ENCODE measurements at places on chromosomes 5 and 9.

DNA sequence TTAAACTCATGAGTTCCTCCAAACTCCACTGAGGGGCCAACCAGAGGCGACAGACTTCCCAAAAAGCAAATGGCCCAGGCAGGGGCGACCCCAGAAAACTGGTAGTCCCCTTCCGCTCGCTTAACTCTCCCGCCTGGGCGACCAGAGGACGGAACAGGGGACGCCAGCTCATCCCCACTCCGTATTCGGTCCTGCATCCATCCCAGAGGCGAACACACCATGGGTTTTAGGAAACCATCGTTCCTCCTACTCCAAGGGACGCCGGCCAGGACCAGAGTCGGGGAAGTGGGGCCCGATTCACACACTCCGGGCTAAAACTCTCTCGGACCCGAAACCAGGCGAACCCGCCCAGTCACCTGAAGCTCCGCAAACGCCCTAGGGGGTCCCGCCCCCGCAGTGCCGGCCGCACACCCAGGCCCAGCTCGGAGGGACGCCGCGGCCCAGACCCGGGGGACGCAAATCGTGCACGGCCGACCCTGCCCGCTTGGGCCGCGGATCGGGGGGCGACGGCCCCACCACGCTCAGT lies 478 bp downstream of the TEX10 start:
- DNase-seq, result peak; percentile 76

- no peak for DNase-seq
These were observed 31.5 kb upstream of the LVRN start for GRCh38 chr5:115930630-115931337.

GRCh38 chr5:158170060-158170459 lies 311.1 kb upstream of the CLINT1 start:
- no peak for DNase-seq

DNA sequence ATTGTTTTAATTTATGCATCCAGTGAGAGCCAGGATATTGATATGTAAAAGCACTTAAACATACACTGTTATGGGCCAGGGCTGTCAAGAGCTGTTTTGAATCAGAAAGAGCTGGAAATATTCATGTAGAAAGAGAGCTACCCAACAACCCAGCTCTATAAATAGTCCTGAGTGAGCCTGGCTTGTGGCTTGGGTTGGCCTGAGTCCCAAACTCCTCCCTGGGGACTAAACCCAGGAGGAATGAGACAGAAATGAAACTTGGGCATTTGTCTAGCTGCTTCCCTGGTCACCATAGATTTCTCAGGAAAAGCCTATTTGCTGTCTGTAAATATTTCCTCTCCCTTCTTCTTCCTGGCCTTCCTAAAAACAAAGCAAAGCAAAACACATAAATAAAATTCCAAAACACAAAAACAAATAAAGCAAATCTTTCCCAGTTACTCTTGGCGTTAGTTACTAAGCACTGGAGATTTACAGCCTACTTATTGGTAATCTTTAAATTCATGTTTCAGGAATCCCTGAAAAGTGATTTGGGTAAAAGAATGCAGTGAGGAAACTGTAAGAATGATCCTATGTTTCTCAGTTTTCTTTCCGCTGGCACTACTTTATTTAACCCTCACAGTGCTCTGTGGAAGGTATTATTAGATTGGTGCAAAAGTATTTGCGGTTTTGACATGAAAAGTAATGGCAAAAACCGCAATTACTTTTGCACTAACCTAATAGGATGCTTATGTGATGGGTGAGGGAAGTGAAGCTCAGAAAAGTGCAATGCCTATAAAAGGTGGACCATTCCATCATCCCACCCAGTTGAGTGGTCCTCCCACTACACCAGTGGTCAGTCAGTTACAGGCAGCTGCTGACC lies 111.8 kb downstream of the CARTPT start:
- DNase-seq, result no peak

GRCh38 chr9:130866474-130866965 lies 30.1 kb downstream of the QRFP start:
- DNase-seq, result peak; percentile 95

GRCh38 chr5:28896949-28897348 lies 1858.6 kb upstream of the CDH9 start:
- no peak for DNase-seq

DNA sequence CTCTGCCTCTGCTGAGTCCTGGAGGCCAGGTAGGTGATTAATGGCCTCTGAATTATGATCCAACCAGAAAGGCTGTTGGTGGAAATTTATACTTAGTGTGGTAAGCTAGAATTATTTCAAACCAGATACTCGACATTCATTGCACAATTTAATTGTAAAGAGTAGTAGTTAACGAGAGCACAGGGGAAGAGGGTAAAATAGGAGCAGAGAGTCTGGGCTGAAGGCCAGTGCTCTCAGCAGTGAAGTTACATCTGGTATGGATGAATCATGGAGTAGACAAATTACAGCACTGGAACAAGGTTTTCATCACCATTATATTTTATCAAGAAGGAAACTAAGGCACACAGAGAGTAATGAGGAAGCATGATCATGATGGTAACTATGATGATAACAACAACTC lies 92.5 kb downstream of the TLR4 start:
- DNase-seq, result no peak

GRCh38 chr9:108019821-108020220 lies 530.3 kb upstream of the KLF4 start:
- no peak for DNase-seq

- DNase-seq, result no peak
These were observed at the start of gene HAVCR1 for GRCh38 chr5:157059093-157059539. TSS of gene HAVCR1 (minus strand) at chr5:157059116. CDS start at chr5:157057943, 1,173 bp downstream.

- peak; percentile 72 for DNase-seq
These were observed 69.3 kb downstream of the SHB start for GRCh38 chr9:37999588-38000189.

DNA sequence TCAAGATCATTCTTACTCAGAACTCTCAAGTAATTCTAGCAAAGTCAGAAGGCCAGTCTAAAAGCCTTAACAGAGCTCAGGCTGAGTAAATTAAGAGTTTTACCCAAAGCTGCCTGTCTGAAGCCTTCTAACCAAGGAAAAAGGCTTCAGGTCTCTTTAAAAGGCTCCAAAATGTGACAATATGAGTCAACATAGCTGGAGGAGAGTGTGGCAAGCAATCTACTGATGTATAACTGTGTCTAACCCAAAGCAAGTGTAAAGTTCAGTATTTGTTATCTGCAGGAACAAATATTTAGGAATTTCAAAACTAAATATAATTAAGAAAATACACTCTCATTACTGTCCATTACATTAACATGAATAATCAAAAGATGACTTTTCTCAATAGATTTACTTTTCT lies 11.0 kb downstream of the ZBTB5 start:
- DNase-seq, result no peak

GRCh38 chr5:115372146-115372545 lies 75.7 kb upstream of the CCDC112 start:
- DNase-seq, result no peak

DNA sequence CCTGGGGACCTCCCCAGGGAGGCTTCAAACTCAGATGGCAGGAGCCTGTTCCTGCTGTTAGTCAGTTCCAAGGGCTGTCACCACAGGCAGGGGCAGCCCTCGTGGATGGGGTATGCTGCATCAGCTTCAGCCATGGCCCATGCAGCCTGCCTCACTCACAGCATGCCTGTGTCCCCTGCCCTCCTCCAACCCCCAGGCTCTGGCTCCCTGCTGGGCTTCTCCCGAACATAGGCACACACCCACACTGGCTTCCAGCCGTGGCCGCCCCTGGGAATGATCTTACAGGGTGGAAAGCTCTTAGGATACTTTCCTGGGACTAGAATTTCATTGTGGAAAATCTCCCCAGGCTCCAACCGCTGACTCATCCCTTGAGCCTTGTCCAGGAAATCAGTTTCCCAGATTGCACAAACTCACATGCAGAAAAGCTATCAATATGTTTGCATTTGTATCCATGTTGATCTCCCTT lies 163.8 kb downstream of the SEC61B start:
- peak; percentile 85 for DNase-seq

DNA sequence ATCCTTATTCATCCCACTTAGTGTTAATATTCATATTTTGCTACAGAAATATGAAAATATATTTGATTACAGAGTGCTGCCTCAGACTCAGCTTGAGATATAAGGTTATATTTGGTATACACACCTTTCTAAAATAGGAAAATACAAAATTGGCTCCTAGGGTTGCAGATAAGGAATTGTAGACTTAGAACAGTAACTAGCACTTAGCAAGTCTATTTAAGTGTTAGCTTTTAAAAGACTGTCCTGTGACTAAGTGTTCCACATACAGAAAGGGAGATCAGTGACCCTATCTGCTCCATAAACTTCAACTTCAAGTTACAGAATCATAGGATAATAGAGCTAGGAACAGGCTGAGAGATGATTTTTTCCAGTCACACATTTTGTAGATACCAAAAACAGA lies 607.0 kb downstream of the ZNF608 start:
- no peak for DNase-seq

DNA sequence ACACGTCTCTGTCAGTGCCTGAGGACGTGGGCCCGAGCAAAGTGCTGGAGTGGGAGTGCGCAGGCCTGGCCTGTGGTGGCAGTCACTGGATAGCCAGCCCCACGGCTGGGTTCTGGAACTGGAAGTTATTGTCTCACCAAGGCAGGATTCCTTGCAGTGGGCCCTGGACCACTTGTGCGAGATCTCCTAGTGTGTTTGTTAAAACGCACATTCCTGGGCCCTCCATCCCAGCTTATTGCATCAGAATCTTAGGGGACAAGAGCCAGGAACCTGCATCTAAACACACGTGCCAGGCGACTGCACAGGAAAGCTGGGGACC lies 26.9 kb downstream of the PTPA start:
- no peak for DNase-seq

All from islet precursor cell (in vitro differentiated cells).